NK-92 treated with Interleukin-12 subunit alpha and Interleukin-12 subunit beta, amount 100 ng/mL, for 24 hours (cell line): ENCODE measurements at places on chromosomes 2 and 18.

DNA sequence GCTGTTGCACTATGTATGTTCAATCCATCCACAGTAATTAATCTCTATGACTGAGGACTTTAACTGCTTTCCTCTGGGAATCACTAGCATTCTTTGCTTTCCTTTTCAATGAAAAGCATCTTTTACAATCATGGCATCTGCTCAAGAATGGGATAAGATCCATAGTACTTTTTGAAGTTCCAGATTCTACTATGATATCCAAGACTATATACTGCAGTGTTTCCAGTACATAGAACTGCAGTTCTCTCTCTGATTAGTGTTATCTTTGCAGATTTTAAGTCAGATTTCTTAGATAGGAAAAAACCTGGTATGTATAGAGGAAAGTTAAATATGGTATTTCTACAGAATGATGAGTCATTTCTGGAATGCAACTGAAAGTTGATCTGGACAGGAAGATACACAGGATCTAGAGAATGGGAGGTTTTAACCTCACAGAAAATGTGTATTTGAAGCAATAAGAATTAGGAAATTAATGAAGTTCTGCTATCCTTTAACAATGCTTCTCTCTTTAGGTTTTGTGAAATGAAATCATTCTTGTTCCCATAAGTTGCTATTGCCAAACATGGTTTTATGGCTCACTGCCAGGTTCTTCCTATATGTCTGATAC, 670.7 kb downstream of the ERBB4 start:
- DNase-seq = no peak

- no peak for DNase-seq
Measured at GRCh38 chr2:224134003-224134734, 95.1 kb upstream of the SERPINE2 start.

GRCh38 chr2:46326231-46326980, 29.2 kb downstream of the EPAS1 start:
- DNase-seq = no peak

- no peak for DNase-seq
Measured at GRCh38 chr2:282371-283263, 5.3 kb downstream of the ALKAL2 start.

- DNase-seq = no peak
Measured at GRCh38 chr2:56182420-56182819, 1.4 kb upstream of the CCDC85A start.

GRCh38 chr18:70417847-70418246, 129.0 kb downstream of the SOCS6 start:
- no peak for DNase-seq

DNA sequence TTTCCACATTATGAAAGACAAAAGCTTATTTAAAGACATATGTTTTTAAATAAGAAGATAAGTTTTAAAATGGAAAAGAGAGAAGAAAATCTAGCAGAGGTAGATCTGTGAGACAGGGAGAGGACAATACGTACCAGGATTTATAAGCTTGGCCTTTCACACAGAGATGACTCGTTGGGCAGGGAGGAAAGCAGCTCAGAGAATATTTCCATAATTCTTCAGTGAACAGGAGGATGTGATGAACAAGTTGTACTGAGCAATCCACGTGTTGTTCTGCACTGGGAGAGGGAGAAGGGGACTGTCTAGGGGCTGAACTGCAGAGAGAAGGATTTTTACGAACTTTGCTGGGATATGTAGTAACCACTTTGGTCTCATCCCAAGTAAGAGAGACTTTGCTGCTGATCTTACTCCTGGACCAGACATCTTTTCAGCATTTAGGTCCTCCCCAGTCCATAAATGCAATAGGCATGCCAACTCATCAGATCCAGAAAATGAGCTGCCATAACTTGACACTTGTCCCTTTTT, 162.5 kb upstream of the SETBP1 start:
- no peak for DNase-seq

DNA sequence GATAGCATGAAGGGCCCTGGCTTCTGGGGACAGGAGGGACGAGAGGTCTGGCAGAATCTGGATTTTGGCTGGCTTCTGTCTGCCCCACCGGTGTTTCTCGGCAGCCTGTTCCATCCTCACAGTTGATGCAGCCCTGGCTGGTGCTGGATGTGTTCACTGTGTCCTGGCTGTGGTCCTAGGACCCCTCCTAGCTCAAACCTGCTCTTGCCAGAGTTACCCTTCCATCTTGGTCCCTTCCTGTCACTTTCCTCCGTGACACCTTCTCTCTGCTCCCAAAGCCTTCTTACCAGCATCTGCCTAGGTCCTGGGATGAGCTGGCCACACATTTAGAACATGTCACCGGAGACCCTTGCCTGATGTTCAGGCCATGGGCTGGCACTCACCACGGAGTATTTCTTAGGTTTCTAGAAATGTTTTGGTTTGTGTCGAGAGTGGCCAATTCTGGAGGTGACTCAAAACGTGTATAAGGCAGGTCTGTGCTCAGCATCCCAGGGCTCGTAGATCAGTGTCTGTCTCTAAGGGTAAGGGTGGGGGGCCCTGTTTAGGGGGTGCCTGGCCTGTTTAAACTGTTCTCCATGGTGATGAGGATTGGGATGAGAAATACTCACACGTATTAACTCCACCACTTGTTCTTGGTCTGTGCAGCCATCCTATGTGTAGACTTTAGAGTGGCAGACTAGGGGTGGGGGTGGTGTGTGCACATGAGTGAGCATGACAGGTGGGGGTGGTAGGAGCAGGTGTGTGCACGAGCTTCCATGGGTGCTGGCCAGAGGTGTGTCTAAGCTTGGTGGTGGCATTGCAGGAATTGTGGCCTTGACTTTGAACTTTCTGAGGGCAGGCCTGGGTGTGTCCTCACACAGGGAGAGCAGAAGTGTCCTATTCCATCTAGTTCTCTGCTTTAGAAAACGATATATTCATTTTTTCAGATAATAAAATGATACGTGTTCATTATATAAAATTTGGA, 162.7 kb downstream of the DYSF start:
- no peak for DNase-seq

GRCh38 chr2:224601923-224602322, 16.8 kb upstream of the CUL3 start:
- DNase-seq = no peak

DNA sequence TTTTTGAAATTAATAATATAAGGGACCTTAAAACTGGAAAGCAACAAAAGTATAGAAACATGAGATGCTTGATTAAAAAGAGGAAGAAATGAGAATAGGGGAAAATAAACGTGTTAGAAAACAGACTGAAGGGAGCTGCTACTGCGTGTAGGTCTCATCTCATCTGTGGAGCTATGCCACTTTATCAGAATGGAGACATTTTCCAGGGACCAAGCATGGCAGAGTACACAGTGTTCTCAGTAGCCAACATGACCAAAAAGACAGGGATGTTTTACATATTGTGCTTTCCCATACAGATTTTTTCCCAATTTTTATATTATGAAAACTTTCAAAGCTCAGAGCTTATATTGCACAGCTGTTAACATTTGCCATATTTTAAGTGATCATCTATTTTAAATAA, 23.1 kb downstream of the CEP192 start:
- no peak for DNase-seq

DNA sequence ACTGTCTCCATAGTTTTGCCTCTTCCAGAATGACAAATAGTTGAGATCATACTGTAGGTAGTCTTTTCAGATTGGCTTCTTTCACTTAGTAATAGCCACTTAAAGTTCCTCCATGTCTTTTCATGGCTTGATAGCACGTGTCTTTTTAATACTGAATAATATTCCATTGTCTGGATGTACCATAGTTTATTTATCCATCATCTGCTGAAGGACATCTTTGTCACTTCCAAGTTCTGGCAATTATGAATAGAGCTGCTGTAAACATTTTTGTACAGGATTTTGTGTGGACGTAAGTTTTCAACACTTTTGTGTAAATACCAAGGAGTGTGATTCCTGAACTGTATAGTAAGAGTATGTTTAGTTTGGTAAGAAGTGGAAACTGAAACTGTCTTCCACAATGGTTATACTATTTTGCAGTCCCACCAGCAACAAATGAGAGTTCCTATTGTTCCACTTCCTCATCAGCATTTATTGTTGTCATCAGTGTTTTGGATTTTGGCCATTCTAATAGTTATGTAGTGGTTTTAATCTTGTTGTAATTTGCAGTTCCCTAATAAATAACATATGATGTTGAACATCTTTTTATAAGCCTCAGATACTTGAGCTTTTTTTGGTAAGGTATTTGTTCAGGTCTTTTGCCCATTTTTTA, 18.9 kb downstream of the LTBP1 start:
- DNase-seq = no peak

DNA sequence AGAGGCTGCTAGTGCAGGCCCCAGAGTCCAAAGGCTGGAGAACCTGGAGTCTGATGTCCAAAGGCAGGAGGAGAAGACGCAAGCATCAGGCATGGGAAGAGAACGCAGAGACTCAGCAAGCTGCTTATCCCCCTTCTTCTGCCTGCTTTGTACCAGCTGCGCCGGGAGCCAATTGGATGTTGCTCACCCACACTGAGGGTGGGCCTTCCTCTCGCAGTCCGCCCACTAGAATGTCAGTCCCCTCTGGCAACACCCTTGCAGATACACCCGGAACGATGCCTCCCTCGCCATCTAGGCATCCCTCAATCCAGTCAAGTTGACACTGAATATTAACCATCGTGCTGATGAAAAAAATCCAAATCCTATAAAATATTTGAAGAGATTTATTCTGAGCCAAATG, 141.6 kb downstream of the TWIST2 start:
- DNase-seq = no peak

- no peak for DNase-seq
Measured at GRCh38 chr2:83058683-83059082, 1400.4 kb downstream of the SUCLG1 start.

- no peak for DNase-seq
Measured at GRCh38 chr2:77161009-77161408, 361.2 kb downstream of the LRRTM4 start.

DNA sequence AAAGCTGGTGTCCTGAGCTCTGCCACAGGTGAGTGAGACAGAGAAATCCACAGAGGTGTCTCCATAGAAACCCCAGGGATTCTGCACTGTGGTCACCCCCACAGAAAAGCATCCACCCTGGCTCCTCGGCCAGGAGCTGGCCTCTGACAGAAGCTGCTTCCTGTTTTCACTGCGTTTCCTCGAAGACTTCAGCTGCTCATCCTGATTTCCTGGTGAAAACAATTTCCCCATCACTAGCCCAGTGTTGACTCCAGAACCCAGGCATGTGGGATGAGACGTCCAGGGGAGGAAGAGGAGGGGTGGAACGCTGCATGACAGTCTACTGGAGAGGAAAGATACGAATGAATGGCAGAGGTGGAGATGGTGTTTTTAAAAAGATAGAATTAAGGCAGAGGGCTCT, 60.3 kb upstream of the GPR45 start:
- no peak for DNase-seq

DNA sequence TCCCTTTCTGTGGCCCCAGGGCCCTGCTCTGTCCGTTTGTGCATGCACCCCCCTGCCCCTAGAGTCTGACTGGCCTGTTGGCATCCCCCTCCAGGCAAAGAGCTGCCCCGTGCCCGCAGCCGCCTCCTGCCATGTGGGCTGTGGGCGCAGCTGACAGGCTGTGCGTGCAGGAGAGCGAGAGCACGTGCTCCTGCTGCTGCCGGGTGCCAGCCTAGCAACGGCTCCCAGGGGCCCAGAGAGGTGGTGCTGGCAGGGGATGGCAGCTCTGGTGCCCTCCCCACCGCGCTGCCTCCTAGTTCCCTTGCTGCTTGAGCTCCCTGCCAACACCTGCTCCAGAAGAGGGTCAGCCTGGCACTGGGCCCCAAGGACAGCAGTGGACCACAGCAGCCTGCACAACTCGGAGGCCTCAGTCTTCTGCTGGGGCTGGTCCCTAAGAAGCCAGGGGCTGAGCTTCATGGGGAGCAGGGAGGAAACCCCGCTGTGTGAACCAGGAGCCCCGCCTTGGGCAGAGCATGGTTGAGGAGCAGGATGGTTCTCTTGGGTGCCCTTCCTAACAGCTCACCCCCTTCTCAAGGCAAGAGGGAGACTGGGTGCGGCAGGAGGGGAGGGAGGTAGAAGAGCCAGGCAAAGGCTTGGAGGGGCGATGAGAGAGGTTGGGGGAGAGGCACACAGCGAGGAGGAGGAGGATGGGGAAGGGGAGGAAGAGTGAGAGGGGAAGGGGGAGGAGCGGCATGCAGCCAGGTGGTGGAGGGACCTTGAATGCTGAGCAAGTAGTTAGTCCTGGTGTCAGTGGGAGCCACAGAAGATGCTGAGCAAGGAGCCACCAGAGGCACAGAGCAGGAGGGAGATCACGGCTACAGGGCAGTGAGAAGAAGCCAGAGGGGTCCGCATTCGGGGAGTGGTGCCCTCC, 23.8 kb upstream of the PTMA start:
- DNase-seq = no peak

DNA sequence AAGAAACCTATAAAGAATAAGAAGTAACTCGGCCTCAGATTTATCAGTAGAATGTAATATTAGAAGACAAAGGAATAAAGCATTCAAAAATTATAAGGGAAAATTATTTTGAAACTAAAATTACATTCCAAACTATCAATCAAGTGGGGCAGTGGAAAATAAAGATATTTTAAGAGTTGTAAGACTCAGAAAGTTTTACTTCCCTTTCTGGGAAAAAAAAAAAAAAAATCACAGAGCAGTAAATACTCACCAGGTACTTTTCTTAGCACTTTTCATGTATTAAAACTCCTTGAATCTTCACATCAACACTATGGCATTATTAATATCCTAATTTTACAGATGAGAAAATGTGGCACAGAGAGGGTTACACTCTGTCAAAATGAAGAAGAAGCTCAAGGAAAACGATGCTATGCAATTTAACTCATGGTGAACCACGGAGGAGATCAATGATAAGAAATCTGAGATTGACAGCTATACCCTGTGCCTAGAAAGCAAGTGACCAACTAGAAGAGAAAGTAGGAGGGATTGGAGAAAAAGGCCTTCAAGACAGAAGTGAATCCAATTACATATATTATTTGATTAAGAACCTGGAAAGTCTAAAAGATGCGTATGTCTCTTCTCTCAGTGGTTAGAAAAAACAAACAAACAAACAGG, 238.9 kb upstream of the ID2 start:
- no peak for DNase-seq

DNA sequence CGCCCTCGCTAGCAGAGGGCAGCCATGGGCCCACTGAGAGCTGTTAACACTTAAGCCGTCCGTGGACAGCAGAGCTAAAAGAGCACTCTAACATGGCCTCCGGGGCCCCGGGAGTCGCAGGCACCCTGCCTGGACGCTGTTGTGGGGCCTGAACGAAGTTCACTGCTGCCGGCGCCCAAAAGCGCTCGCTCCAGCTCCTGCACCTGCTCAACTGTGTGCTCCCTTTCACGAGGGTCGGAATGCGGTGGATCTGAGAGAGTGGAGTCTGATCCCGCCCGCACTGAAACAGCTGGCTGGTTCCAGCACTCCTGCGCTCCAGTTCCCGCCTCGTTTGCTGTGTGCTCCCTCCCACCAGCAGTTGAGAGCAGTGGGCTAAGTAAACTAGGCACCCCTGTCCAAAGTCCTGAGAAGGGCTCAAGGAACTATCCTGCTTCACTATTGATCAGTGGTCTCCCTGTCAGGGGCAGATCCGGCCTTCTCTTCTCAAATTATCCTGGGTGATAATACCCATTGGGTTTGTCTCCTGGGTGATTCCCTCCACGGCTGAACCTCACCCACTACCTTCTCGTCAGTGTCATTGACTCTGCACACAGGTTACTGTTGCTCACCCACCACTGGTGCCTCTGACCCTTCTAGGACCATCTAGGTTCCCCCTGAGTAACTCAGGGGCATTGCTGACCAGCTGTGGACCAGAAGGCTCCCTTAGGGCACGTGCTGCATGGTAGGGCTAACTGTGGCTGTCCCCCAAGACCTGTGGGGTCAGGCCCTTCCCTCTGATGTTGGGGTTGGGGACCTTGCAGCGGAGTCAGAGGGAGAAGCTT, 23.5 kb downstream of the B3GNT7 start:
- DNase-seq = no peak
